ENCODE measurements at places on chromosomes 13 and 19.

GRCh38 chr13:110280231-110280813 lies 26.6 kb downstream of the COL4A1 start:
- DNase-seq: no peak

GRCh38 chr19:43705729-43706128 lies 10.1 kb upstream of the IRGC start:
- no peak for DNase-seq

- DNase-seq: peak; percentile 58
Measured at GRCh38 chr19:18119013-18119716, 21.6 kb downstream of the MAST3 start.

DNA sequence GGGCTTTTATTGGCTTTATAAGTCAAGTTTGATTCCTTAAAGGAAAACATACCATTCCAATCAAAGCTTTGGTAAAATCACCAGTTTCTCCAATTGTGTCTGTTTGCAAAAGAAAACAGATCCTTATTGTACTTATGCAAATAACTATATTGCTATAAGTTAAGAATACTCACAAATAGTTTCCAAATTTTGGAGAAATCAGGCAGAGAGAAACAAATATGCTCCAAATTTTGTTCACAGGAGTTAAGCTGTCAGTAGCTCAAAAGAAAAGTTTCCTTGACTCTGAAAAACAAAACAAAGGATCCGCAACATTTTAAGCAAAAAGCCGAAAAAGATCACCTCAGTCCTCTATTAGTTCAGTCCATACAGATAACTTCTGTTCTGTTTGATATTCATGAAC lies 19.2 kb upstream of the IGFL4 start:
- no peak for DNase-seq

GRCh38 chr13:38348861-38349389 lies 726 bp upstream of the UFM1 start:
- DNase-seq: no peak

- no peak for DNase-seq
Measured at GRCh38 chr13:91249861-91250260, 97.6 kb upstream of the MIR17HG start.

GRCh38 chr13:87089391-87089790 lies 581.8 kb upstream of the SLITRK5 start:
- no peak for DNase-seq

DNA sequence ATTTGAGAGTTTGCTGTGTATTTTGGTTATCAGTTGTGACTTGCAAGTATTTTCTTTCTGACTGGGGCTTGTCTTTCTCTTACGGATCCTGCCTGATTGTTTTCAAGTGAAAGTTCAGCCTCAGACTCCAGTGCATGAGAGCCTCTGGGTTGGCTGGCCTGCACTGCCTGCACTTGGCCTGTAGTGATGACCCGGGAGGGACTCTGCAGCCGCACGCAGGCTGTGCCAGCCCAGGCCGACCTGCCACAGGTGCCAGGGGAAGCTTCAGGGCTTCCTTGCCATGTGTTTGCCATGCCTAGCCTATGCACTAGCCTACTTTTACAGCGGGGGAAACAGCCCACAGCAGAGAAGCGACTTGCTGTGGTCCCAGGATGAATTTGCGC lies 77.0 kb downstream of the KDM4B start:
- DNase-seq: no peak

DNA sequence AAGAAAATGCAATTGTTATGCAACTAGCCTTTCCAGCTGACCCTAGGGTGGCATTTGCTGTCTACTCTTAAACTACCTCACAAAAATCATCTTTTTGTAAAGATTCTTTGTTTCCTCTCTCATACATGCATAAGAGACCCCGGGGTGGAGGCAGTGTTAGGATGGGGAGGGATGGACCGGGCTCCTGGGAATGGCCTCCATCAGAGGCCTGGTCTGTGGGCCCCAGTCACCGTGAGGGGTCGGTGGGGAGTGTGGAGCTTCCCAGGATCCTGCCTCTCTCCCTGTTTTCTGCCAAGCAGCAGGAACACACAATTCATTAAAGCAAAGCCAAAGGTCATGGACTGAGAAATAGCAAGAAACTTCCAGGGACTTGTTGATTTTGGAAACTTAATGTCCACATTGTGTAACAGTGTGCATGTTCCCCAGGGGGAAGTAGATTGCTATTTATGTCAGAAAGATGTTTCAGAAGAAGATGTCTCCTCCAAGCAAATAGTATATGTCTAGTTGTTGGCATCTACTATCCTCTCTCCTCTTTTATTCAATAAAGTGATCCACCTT lies 241.4 kb downstream of the ENOX1 start:
- no peak for DNase-seq

DNA sequence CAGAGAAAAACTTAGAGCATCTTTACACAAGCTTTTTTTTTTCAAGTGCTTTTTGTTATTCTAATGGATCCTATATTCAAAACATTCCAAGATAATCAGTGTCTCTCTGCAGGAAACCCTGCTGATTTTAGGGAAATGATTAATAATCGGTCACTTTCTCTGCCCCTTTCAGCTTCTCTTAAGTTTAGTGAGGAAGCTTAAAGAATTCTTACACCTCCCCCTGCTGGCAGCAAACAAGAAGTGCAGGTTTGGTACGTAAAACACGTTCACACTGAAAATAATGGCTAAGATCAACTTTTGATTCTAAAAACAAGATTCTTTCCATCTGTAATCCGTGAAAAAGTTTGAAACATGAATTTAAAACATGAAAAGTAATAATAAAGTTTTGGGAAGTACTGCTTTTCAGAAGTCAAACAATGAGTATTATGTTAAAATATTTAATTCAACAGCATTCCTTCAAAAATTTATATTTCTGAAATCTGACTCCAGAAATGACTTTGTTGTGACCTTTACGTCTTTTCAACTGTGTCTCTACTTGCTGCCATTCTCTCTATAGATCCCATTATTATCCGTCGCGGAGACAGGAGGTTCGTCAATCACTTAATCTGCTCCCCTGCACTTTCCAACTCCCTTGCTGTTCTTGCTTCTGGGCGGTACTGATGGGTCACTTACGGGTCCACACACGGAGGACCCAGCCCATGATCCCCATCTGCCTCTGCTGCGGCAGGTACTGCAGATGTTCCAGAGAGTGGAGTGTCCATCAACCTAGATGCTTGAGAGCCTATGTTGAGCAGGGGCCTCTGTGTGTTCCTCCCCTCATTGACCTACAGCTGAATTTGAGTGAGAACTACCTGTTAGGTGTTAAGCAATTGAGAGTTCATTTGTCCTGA lies 203.1 kb upstream of the EDNRB start:
- peak; percentile 53 for DNase-seq

- DNase-seq: no peak
Measured at GRCh38 chr13:40483601-40484000, 182.8 kb downstream of the FOXO1 start.

DNA sequence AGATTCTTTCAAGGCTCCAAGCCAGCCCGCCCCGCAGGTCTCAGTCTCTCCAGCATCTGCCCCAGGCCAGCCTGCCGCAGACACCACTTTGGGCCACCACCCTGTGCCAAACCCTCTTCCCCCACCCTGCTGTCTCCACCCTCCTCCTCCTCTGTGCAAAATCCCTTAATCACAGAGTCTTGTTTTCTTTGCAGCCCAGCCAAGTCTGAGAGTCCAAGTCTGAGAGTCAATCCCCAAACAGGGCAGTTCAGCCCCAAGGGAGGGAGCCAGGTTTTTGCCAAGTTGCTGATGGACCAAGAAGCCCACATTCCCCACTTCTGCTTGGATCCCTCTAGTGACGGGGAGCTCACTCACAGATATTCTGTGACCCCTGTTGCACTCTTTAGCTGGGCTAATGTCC lies 3.1 kb downstream of the ADAMTS10 start:
- DNase-seq: no peak

- DNase-seq: no peak
Measured at GRCh38 chr19:57671124-57671895, 2.6 kb downstream of the ZSCAN4 start.

DNA sequence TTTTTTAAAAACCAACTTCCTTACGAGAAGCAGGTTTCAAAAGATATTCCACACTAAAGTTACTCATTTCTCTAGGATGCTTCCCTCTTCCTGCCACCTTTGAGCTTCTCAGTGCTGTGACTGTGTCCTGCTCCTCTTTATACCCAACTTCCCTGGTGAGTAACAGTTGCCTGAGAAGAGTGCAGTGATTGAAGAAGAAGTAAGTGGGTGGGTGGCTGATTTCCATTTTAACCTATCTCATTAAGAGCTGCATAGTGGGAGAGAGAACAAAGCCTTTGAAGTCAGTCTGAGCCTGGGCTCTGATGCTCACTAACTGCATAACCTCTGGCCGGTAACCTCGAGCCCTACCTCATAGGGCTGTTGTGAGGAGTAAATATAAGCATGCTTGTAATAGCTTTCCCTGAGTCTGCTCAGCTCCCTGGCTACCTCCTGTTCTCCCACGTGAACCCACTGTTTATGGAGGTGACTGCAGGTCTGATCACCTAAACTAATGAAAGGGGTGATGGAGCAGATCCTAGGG lies 977.3 kb downstream of the UQCRFS1 start:
- DNase-seq: no peak

DNA sequence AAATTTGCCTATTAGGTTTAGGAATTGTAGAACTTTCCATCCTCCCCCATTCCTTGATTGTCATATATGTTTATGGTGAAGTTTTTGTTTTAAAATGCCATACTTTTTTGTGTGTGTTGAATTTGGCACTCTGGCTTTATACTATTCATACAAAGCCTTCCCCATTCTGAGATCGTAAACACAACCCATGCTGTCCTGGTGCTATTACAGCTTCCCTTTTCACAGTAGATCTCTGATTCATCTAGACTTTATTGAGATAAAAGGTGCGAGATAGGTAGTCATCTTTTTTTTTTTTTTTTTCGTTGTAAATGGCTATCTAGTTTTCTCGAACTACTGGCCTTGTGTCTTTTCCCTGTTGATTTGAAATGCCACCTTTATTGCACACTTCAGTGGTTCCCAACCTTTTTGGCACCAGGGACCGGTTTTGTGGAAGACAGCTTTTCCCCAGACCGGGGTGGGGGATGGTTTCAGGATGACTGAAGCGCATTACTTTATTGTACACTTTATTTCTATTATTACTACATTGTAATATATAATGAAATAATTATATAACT lies 94.6 kb downstream of the LRCH1 start:
- DNase-seq: no peak

- no peak for DNase-seq
Measured at GRCh38 chr13:37448153-37448552, 150.4 kb downstream of the POSTN start.

GRCh38 chr13:112079696-112080095 lies 12.7 kb downstream of the SOX1 start:
- no peak for DNase-seq

GRCh38 chr19:2451741-2452140 lies 5.0 kb downstream of the LMNB2 start:
- DNase-seq: no peak

DNA sequence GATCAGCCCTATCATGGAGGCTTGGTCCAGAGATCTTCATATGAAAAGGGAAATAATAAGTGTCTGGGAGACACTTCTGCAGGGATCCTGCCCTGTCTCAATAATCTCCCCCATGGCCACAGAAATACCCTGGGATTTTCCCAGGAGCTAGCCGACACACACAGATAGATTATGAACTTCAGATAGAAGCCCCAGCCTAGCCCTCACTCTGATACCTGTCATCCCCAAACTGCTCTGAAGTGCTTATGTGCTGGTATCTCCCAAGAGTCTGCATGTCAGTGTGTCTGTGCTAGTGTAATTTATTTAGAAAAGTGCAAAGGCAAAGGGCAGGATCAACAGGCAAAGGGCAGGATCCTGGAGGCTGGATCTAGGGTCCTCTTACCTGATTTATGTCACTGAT lies 38.7 kb upstream of the ZNF766 start:
- DNase-seq: no peak

GRCh38 chr19:47582320-47582909 lies 9.5 kb upstream of the ZNF541 start:
- DNase-seq: no peak

DNA sequence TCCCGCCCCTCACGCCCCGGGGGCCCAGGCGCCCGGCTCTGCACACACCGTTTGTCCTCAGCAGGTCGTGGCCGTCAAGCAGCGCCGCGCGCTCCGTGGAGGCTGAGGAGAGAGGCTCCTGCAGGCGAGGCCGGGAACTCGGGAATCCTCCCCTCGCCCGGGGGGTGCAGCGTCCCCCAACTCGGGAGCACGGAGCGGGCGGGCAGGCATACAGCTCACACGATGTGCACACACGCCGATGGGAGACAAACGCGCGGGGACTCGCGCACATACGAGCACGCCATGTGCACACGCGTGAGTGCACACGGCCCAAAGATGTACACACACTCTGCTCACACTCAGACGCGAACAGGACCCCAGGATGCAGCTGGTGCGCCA lies 703 bp downstream of the CLEC4G start:
- DNase-seq: no peak

- no peak for DNase-seq
Measured at GRCh38 chr19:6796278-6796677, 23.8 kb downstream of the VAV1 start.

- DNase-seq: peak; percentile 44
Measured at GRCh38 chr13:96090240-96091101, 564 bp downstream of the HS6ST3 start.

DNA sequence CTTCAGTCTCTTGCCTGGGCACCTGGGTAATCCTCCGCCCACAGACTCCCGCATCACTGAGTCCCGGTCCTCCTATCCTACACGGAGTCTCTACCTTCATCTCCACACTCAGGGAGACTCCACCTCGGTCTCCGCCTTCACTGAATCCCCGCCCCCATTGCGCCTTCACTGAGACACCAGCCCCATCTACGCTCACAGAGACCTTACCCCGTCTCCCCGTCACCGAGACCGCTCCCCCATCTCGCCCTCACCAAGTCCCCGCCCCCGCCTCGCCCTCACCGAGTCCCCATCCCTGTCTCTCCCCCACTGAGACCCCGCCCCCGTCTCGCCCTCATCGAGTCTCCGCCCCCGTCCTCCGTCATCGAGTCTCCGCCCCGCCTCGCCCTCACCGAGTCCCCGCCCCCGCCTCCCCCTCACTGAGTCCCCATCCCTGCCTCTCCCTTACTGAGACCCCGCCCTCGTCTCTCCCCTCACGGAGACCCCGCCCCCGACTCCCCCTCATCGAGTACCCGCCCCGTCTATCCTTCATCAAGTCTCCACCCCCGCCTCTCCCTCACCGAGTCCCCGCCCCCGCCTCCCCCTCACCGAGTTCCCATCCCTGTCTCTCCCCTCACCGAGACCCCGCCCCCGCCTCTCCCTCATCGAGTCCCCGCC lies 23.1 kb upstream of the ZNF846 start:
- peak; percentile 96 for DNase-seq

All from body of pancreas (tissue), 4 donors.